ENCODE measurements at places on chromosomes 2 and 18. TPM values are rescaled to one million over a fixed set of nuclear protein-coding genes. Genes with fewer than 3 reads are reported as not detected.

The TUBA3E gene
- total RNA-seq, result not detected

The DNAH6 gene
- under 0.01 TPM for total RNA-seq

The POTEJ gene
- 0.47 TPM for total RNA-seq

The DIPK1C gene
- total RNA-seq, result not detected

The NOL4 gene
- not detected for total RNA-seq

The CHPF gene
- 3.2 TPM for total RNA-seq

The ACOXL gene
- total RNA-seq, result not detected

The DSC3 gene
- 0.14 TPM for total RNA-seq

The ERBB4 gene
- 0.14 TPM for total RNA-seq

The UGT1A8 gene
- total RNA-seq, result not detected

The CRYGD gene
- not detected for total RNA-seq

The IL1F10 gene
- not detected for total RNA-seq

The TDRD15 gene
- not detected for total RNA-seq

Data from dermis blood vessel endothelial cell (primary cell).